ENCODE measurements at places on chromosomes 13 and 19. TPM values are rescaled to one million over a fixed set of nuclear protein-coding genes. Genes with fewer than 3 reads are reported as not detected.

Gene DKKL1
- total RNA-seq: 0.85 TPM

Gene MYO1F
- 1.3 TPM for total RNA-seq

Gene POU2F2
- 3.5 TPM for total RNA-seq

Gene CD37
- total RNA-seq: not detected

Gene ZNF439
- total RNA-seq: 0.83 TPM

Gene SLC27A1
- total RNA-seq: 40.2 TPM

Gene KIR3DL1
- total RNA-seq: not detected

Gene COL4A2
- 1.1 TPM for total RNA-seq

Gene KLK12
- total RNA-seq: not detected

Gene MYH14
- total RNA-seq: 169 TPM

Gene CGB2
- total RNA-seq: not detected

Gene LYPD3
- 70.8 TPM for total RNA-seq

Gene USF2
- 98.2 TPM for total RNA-seq

Gene SIAH3
- total RNA-seq: not detected

Gene PDCD2L
- total RNA-seq: 14.8 TPM

Gene PLA2G4C
- 1.2 TPM for total RNA-seq

Gene ZNF625
- total RNA-seq: 5.7 TPM

Gene CYP2A7
- total RNA-seq: not detected

Gene SBK3
- total RNA-seq: 41.4 TPM

Gene SIGLEC10
- not detected for total RNA-seq

Gene IQCN
- total RNA-seq: 5.6 TPM

Gene CERS1
- 2.7 TPM for total RNA-seq

Gene RNF225
- 0.61 TPM for total RNA-seq

Gene SHD
- total RNA-seq: not detected

Gene NTN5
- total RNA-seq: 2.9 TPM

Gene LILRA6
- total RNA-seq: not detected

Gene ZNF563
- 1.1 TPM for total RNA-seq

Gene PNMA8A
- not detected for total RNA-seq

Gene WDR62
- total RNA-seq: 17.0 TPM

Gene IZUMO1
- 2.2 TPM for total RNA-seq

Gene CLEC4M
- not detected for total RNA-seq

Gene ZNF835
- not detected for total RNA-seq

Gene SLC5A5
- 0.18 TPM for total RNA-seq

Gene ALOX5AP
- total RNA-seq: not detected

Gene STOML3
- not detected for total RNA-seq

Gene SIGLEC14
- total RNA-seq: not detected

Gene LRRC4B
- total RNA-seq: not detected
